Dermis microvascular lymphatic vessel endothelial cell (primary cell): ENCODE measurements at places on chromosomes 6 and 20.
A peak's percentile ranks its signal among the peaks of the same experiment; 100 is the strongest.

GRCh38 chr6:33828764-33829731 is 25.2 kb upstream of the MLN start:
- DNase-seq, result no peak

DNA sequence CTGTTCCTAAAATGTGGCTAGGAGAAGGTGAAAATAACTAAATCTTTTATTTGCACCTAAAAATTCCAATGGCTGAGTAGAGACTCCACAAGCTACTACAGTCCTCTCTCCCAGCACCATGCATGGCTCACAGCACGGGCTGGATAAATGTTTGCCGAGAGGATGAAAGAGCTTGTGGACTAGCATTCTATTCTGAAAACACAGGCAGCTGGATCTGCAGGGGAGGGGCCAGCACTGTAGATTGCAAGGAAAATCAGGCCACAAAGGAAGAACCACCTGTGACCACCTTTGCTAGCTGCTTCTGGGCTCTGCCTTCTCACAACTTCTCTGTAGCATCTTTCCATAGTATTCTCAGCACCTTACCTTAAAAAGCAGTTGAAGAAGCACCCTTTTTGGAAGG is 46.6 kb downstream of the CLIC5 start:
- no peak for DNase-seq

- no peak for DNase-seq
Observed at GRCh38 chr6:159801935-159802334, 1.9 kb downstream of the PNLDC1 start.

DNA sequence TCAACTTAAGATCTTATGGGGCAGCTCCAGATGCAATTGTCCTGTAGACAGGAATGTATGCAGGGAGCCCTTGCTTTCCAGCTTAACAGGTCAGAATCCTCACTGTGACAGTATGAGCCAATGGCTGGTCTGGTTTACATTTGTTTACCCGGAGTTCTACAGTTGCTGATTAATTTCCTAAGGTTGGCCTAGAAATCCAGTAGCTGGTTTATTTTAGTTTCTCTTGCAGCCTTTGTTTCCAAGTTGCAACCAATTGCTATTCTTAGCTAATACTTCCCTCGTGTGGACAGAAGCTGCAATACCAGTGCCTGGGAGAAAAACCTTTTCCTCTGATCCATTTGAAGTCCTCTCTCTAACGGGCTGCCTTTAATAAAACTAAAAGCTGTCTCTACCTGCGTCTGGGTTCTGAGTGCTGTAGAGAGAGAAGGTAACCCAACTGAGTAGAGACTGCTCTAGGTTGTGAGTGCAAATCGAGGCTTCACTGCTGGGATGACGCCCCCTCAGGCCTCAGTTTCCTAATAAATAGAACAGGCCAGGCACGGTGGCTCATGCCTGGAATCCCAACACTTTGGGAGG is 45.9 kb downstream of the ZNF217 start:
- peak; percentile 63 for DNase-seq

- DNase-seq, result no peak
Observed at GRCh38 chr6:168725802-168726201, 284.8 kb downstream of the SMOC2 start.

- peak; percentile 36 for DNase-seq
Observed at GRCh38 chr6:56766806-56767178, 124.1 kb upstream of the DST start.

DNA sequence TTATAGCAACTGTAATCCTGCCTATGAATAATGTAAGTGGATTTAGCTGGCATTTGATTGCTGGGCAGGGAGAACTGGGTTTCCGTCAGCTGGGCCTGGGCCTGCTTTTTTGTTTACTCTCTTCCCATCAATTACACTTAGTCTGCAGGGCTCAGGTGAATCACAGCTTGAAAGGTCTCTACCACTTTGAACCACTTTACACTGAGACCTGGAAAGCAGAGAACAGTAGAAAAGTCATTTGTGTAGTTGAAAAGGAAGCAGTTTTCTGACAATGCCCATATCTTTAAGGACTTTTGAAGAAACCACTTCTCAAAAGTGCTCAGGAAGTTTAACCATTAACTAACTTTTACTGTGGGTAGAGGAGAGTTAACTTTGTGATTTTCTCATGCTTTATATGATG is 315.4 kb upstream of the SASH1 start:
- no peak for DNase-seq

DNA sequence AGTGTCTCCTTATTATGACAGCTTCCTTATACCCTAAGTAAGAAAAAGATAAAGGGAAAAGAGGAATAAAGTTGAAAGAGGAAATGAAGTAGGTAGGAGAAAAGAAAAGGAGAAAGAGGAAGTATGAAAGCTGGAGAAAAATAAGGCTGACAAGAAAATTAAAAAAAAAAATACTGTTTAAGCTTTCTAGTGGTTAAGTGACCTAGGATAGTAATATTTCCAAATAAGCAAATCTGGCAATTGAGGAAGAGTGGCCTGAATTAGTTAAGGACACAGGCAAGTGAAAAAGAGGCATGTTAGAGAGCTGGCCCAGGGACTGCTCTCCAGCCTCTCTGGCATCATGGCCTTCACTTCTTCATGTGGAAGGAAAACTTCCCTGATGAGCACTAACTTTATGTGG is 76.5 kb upstream of the ADGRF1 start:
- no peak for DNase-seq

- DNase-seq, result no peak
Observed at GRCh38 chr6:53349209-53349693, 501 bp upstream of the ELOVL5 start.

DNA sequence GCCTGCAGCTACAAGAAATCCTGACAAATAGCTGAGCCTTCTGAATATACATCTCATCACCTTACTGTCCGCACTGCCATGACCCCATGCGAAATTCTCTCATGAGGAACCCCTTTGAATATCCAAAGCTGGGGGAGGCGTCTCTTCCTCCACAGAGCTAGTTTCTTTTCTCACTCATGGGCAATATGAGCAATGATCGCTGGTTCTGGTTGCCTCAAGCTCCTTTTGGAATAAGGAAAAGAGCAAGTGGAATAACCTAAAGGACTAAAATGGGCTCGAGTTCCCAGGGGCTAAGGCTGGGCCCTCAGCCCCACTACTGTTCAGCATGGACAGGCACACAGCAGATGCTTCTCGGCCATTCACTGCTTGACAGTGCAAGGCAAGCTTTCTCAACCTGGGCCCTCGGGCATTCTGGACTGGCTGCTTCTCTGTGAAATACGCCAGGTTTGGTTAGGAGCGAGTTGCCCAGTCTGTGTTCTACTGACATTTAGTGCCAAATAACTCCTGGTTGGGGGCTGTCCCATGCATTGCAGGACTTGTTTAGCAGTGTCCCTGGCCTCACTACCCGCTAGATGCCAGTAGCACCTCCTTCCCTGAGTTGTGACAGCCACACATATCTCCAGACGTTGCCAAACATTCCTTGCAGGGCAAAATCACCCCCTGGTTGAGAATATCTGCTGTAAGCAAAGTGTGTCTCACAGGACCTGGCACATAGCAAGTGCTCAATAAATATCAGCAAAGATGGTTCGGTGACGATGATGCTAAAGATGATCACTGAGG is 156.8 kb downstream of the CEBPB start:
- DNase-seq, result no peak

GRCh38 chr20:59767656-59768055 is 163.3 kb downstream of the PHACTR3 start:
- no peak for DNase-seq

GRCh38 chr20:61797200-61797599 is 268.5 kb downstream of the TAF4 start:
- no peak for DNase-seq

GRCh38 chr6:14037402-14038277 is 79.9 kb upstream of the CD83 start:
- DNase-seq, result peak; percentile 40

DNA sequence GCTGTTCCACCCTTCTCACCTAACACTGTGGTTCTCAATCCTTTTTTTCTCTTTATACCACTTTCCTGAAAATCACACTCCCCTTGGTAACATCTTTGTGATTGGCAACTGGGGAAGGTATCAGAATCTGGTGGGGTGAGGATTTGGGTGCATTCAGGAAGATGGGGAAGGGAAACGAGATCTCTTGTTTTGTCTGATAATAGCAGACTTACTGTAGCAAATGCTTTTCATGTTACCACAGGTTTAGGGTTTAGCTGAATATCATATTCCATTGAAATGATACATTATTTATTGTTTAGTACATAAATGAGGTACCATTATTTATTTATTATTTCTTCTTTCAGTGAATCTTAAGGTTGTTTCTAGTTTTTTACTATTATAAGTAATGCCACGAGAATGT is 100.8 kb downstream of the RTN4IP1 start:
- no peak for DNase-seq

GRCh38 chr6:165186041-165186440 is 123.4 kb downstream of the C6orf118 start:
- DNase-seq, result no peak

DNA sequence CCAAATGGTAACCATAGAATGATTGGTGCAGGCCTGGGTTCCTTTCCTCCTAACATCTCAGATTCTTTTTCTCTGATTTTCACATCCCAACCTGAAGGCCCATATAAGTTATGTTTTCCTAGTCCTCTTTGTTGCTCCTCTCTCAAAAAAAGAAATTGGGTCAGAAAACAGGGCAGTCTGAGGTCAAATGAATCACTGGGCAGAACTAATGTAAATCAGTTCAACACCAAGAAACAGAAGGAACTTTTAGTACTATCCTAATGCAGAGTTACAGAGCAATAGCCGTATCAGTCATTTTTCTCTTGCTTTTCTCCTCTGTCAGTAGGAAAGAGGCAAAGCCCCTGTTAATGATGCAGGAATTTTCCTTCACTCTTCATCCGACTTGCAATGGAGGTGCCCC is 11.0 kb upstream of the TPD52L1 start:
- no peak for DNase-seq

GRCh38 chr20:42949950-42950349 is 239.8 kb downstream of the PTPRT start:
- no peak for DNase-seq

DNA sequence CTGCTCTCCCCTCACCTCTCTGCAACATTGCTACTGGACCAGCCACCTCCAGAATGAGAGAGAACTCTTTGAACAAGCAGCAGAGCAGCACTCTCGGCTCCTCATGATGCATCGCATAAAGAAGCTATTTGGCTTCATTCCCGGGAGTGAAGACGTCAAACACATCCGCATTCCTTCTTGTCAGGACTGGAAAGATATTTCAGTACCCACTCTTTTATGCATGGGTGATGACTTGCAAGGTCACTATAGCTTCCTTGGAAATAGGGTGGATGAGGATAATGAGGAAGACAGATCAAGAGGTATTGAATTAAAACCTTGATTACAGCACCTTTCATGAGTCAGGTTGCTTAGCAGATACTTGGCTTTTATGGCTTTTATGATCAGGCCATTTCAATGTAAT is 4.3 kb downstream of the CALHM4 start:
- no peak for DNase-seq

- DNase-seq, result no peak
Observed at GRCh38 chr6:7196019-7196402, 88.2 kb downstream of the RREB1 start.

- DNase-seq, result no peak
Observed at GRCh38 chr6:34518669-34519365, 37.3 kb downstream of the SPDEF start.
